ENCODE measurements at places on chromosomes 12 and 14.
A peak's percentile ranks its signal among the peaks of the same experiment; 100 is the strongest.

DNA sequence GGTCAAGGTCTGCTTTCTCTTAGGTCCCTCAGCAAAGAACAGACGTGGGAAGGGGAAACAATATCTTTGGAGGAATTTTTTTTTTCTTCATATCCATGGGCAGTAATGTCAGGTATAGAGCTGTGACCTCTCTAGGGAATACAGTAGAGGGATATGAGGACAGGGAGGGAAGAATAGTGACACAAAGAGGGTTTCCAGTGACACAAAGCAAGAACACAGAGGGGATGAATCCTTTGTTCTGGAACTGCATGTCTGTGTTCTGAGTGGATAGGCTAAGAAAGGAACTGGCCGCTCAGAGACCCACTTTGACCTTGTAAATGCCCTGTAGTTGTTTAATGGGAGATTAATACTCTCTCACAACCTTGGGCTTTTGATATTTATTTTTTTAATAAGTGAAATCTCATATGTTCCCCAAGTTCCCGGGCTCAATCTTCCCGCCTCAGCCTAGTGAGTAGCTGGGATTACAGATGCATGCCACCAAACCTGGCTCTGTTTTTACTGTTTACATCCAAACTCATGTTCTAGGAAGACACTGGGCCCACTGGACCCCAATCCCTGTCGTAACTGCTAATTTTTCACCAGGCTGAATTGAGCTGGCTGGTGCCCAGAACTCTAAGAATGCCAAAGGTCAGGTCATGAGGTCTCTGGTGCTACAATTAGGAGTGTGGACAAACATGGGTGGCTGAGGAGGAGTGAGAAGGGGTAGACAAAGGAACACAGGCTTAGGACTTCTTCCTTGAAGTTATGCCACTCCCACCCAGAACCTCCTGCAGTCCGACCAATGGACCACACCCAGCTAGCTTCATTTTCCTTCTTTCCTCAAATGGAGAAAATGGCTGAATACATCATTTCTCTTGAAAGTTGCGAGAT lies 9.1 kb upstream of the PLEKHH1 start:
- no peak for DNase-seq

DNA sequence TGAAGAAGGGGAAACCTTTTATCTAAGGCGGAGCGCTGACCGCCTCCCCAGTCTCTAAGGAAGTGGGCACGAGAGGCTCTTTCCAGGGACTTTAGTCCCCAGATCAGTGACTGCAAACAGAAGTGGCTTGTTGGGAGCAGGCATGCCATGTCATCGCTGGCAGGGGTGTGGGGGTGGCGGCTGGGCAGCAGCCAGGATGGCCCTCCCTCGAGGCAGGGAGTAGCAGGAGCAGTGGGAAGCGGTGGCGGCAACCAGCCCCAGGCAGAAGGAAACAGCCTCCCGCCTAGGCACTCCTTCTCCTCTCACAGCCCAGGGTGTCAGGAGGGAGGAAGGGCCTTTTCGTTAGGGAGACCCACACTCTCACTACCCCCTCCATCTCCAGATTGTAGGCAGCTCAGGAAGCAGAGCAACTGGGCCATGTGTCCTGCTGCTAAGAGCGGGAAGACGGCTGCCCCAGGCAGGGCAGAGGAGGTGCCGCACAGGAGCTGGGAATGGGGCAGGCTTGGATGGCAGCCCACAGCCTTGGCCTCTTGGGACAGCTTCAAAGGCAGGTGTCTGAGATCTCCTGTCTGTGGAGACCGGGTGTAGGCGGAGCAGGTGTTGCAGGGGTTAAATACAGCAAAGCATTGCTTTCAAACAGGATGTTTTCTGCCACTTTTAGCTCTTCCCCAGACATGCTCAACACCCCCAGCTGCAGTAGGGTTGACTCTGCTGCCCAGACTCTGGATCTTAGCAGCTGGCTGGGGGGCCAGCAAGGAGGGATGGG lies 21.8 kb downstream of the VDR start:
- DNase-seq, result peak; percentile 18

- peak; percentile 80 for DNase-seq
Measured at GRCh38 chr12:63068857-63069442, 82.1 kb downstream of the AVPR1A start.

- no peak for DNase-seq
Measured at GRCh38 chr12:97637770-97638169, 175.2 kb downstream of the RMST start.

GRCh38 chr12:88998421-88998820 lies 353.9 kb downstream of the DUSP6 start:
- DNase-seq, result no peak

Measured in EH (cell line).